ENCODE measurements at places on chromosomes 6 and 20. TPM values are rescaled to one million over a fixed set of nuclear protein-coding genes. Genes with fewer than 3 reads are reported as not detected.

PLCB1 gene
- total RNA-seq: 0.58 TPM

TAF4 gene
- total RNA-seq: 19.3 TPM

DDX43 gene
- not detected for total RNA-seq

HLA-DPA1 gene
- total RNA-seq: not detected

ZNF391 gene
- 0.25 TPM for total RNA-seq

SLCO4A1 gene
- 11.9 TPM for total RNA-seq

ASIP gene
- total RNA-seq: not detected

PSORS1C2 gene
- total RNA-seq: not detected
